ENCODE measurements at places on chromosomes 2 and 18. TPM values are rescaled to one million over a fixed set of nuclear protein-coding genes. Genes with fewer than 3 reads are reported as not detected.
A peak's percentile ranks its signal among the peaks of the same experiment; 100 is the strongest.

DNA sequence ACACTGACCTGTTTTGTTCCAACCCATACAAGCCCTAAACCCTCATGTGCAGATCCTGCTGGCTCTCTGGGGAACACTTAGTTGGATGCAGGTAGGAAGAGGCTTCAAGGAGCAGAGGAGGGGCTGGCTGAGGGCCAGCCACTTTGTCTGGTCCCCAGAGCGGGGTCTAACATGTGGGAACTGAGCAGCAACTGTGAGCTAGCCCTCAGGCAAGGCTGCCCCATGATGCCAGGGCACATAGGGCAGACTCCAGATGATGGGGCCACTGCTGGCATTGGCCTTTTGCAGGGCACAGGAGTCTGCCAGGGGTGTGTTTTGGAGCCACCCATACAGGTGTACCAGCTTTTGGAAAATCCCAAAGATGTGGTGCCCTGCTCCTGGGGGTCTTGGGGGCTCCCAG, 67.7 kb downstream of the HPCAL1 start:
- no peak for DNase-seq

DNA sequence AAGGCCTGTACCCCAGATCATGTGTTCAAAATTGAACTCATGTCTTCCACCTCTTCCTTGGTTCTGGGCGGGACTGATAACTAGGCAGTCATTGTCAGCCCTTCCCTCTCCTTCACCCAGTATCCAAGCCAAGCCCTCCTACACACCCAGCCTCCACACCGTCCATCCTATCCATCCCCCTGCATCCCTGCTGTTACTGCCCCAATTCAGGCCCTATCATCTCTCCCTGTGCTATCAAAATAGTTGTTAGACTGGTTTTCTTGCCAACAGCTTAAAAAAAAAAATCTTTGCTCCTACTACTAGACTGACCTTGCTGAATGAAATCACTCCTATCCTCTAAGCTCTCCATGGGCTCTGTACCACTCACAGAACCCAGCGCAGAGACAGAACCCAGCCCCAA, 32.8 kb downstream of the TGFA start:
- no peak for DNase-seq

DNA sequence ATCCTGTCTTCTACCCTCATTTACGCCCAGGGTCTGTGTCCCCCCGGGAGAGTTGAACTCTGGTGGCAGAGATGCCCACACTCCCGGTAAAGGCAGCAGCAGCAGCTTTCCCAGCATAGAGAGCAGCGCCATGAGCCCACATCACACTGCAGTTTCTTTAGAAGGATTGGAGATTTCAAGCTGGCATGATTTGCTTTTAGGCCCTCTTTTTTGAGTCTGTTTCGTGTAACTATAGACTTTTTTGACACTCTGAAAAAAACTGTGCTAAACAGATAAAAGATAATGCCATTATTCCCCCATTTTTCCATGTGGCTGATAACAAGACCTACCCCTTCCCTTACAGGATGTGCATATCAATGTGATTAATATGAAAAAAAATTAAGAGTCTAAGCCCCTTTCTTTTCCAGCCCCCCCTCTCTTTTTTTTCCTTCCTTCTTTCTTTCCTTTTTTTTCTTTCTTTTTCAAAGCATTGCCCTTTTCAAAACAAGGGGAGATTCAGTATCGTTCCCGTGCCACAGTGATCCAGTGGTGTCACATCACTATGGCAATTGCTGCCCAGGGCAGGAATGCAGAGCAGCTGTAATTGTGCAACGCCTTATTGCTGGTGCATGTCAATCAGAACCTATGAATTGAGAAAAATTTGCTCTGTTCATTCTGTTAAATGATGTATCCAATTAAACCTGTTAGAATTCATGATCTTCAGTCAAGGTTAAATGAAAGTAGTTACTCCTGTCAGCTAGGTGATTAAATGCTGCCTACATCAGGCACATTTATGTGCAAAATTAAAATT, 104.5 kb downstream of the CDCA7 start:
- DNase-seq: no peak

DNA sequence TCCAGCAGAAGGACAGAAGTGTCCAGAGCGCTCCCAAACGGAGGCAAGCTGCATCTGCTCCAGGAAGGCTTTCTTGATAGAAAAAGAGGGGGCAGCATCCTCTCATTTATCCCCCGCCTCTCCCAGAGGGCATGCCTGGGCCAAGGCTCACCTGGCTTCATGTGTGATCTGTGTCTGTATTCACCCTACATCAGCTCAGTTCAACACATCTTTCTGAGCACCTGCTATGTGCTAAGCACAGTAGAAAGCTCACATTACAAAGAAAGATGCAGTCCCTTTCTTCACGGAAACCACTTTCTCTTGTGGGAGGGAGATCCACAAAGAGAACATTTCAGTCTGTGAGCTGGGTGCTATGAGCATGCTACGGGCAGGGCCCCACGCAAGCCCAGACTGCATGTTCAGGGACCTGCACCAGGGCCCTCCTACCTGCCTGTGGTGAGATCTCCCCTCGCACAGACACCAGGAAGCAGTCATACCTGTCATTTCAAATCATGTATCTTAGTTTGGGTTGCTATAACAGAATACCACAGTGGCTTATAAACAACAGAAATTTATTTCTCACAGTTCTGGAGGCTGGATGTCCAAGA, 90.7 kb downstream of the PDCL3 start:
- no peak for DNase-seq

DNA sequence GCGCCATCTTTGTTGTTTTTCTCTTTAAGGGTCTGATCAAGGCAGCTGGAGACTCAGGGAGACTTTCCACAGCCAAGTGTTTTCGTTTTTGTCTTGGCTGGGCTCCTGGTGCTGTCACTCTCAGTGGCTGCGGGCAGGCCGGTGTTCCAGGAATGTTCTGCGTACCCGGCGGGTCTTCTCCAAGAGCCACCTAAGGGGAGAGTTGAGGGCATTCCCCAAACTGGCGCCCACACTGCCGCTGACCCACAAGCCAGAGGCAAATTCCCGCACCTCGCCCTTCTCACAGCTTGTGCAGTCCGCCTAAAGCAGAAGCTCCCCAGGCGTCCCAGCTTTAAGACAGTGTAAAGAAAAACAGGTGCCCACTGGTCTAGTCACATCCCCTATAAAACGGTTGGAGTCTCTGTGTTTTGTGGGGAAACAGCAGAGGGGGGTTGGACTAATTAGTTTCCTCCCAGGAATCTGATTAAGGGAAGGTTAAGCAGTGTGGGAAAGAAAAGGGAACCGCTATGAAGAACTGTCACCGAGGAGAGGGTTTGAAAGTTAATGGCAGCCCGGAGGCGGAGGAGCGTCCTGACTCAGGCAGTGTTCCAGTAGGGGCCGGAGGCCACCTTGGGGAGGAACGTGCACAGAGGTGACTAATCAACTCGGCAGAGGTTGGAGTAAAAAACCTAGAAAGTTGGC, 224.5 kb downstream of the SLC4A3 start:
- no peak for DNase-seq

GRCh38 chr2:224453892-224454291, 52.0 kb upstream of the FAM124B start:
- DNase-seq: no peak

DNA sequence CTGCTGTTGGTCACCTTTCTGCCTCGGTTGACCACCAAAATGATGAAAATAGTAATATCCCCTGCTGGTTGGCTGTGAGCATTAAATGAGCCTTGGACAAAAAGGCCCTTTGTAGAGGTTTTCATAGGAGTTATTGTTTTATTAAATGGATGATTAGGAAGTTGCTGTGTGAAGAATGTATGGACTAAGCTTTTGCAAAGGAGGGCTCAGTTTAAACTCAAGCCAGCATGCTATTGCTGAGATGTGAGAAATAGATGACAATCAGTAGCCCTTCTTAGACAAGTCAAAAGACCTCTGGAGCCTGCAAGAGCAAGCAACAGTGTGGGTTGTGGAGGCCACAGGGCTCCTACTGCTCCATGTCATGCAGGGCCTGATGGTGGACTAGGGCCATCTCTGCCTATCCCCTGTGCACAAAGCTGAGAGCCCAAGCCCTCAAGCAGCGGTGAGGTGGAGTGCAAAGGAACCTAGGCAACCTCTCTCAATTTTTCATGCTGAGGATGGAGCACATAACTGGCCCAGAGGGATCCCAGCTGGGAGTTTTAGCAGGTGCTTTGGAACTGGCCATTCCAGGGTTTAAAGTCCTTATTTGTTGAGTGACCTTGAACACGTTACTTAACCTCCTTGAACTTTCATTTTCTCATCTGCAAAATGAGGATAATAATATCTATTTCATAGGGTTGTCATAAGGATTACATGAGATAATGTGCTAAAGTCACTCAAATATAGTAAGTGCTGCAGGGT, 37.1 kb downstream of the FOSL2 start:
- no peak for DNase-seq

DNA sequence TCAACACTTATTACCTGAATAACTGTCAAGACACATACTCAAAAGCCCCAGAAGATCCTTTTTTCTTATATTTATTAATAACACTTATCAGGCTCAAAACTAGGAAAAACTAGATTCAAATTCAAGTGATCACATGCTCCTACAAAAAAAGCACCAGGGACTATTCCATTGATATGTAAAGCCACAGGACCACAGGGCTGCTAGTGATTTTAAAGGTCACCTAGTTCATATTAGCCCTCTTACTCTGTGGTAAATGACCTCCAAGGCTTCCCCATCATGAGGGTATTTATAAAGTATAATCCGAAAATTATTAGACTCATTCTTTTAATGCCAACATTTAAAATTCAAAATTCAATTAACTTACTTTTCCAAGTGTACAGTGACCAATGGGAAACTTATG, 52.5 kb downstream of the LRPPRC start:
- DNase-seq: no peak

DNA sequence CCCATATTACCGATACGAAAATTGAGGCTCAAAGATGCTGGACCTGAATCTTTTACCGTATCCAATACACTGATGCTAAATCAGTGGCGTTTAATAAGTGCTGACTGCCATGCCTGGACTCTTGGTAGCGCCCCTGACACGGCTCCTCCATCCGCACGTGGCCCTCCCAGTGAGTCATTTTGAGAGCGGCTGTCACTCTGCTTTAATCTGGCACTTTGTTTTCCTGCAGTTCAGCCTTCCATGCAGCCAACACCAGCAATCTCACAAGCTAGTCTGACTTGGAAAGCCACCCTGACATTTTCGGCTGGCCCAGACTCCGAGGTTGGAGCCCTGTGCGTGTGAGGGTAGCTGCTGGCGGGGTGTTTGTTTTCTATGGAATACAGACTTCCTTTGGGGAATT, 155.1 kb upstream of the LMAN1 start:
- DNase-seq: peak; percentile 27

- DNase-seq: no peak
Observed at GRCh38 chr2:236679884-236680860, 110.5 kb downstream of the ACKR3 start.

DNA sequence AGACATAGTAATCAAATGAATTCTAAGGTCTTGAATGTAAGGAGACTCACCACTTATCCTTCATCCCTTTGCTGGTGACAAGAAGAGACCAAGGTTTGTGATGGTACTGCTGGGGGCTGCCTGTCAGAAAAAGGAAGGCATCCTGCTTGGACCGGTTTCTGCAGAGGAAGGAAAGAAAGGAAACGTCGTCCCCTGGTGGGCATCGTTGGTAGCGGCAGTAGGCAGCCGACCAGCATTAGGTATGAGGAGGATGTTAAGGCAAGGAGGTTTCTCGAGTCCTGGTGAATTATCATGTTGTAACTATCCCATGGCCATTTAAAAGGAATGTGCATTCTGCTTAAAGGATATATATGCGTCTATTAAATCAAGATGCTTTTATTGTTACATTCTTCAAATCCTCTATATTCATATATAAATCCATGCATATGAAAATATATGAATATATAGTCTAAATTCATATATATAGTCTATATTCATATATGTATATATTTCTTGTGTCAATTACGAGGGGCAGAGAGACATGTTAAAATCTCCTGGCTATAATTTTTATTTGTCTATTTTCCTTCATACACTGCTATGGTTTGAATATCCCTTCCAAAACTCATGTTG, 94.4 kb upstream of the TGFA start:
- peak; percentile 53 for DNase-seq

DNA sequence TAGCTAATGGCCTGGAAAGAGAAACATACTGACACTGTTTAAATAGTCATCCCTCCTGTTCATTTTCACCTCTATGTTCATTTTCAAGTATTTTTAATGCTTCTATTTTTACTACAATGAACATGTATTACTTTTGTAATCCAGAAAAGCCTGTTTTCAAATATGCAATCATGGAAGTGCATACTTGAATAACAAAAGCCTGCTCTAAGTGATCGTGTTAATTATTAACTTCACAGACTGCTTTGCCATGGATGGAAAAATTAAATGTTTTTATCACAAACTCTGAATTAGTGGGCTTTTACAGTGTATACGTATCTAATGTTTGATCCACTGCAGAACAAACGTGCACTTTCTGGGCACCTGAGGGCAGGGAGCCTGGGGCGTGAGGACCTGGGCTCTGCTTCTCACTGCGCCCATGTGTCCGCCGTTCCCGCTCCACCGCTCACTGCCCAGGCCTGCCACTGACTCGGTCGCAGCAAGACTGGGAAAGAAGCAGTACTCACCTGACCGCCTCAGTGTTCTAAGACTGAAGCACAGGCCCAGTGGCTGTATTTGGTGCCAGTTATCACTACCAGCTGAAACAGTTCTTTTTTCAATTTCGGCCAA, 80.6 kb downstream of the UXS1 start:
- DNase-seq: no peak

- no peak for DNase-seq
Observed at GRCh38 chr2:232929303-232930058, 59.4 kb downstream of the SNORC start.

DNA sequence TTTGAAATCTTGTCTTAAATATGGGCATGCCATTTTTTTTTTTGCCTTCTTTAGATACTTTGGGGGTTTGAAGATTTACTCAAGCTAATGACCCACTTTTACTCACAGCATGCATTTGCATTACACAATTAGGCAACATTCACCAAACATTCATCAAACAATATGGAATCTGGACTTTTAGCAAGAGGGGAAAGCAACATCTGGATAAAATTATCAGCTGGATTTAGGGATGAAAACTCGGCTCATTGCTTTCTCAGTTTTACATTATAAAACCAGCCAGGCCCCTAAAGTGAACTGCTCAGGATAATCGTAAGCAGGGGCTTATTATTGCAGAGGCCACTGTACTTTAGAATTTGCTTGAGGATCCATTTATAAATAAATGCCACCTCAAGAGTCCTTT, 44.7 kb downstream of the SOX11 start:
- DNase-seq: no peak

- DNase-seq: no peak
Observed at GRCh38 chr18:34809451-34810072, 99.5 kb downstream of the DTNA start.

The ME2 gene
- 91.6 TPM for total RNA-seq

The LCT gene
- total RNA-seq: 0.09 TPM

The SKOR2 gene
- 19.9 TPM for total RNA-seq

The CCDC141 gene
- 2.6 TPM for total RNA-seq

The FER1L5 gene
- 1.4 TPM for total RNA-seq

The GALNT14 gene
- total RNA-seq: 12.2 TPM

The ERBB4 gene
- 154 TPM for total RNA-seq

The TANC1 gene
- total RNA-seq: 40.3 TPM

The MLPH gene
- total RNA-seq: 1.2 TPM

The L3MBTL4 gene
- total RNA-seq: 2.9 TPM

The ZAP70 gene
- 0.45 TPM for total RNA-seq

The PLB1 gene
- 4.3 TPM for total RNA-seq

The USP37 gene
- 31.1 TPM for total RNA-seq

Data from cerebellum (tissue), 4 donors.